ENCODE measurements at places on chromosomes 6 and 20.

DNA sequence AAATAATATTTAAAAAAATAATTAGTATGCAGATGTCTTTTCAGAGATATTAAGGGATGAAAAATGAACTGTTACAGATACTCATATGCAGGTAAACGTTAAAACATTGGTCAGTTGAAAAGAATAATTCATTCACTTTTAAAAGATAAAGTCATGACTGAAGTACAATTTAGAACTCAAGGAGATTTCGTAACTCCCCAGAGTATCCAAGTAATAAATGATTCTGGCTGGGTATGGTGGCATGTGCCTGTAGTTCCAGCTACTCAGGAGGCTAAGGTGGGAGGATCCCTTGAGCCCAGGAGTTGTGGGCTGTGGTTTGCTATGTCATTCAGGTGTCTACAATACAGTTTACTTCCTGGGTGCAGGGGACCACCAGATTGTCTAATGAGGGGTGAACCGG is 122.3 kb upstream of the TMEM181 start:
- DNase-seq = no peak

DNA sequence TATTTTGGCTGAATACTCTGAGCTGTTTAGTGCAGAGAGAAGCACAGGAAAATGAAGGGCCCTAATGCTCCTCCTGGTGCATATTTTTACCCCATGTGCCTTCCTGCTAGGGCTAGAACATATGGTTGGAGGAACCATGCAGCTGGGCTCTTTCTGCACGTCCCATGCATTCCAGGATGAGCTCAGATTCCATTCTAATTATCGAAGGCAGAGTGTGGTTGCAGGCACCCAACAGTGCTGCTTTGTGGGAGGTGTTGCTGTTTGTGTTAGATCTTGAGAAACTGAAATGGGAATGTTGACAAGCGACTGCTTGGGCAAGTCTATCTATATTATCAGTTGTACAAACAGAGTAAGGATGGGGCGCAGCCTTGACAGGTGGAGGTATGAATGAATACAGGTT is 419.5 kb downstream of the DHX35 start:
- no peak for DNase-seq

DNA sequence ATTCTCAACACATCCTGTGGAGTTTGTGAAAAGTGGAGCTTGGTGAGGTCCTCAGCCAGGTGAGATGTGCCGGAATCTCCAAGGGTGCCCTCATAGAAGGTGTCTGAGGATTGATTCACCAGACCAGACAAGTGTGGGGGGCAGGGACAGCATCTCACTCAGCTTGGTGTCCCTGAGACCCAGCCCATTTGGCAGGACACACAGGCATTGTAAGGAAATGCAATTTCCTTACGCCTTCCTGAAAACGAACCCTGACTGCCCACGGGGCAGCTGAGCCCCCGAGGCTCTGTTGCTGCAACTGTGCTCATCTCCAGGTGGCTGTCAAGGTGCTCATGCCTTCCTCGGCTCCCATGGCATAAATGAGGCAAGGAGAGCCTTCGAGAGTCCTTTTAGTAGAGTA is 33.4 kb downstream of the FOXC1 start:
- no peak for DNase-seq

DNA sequence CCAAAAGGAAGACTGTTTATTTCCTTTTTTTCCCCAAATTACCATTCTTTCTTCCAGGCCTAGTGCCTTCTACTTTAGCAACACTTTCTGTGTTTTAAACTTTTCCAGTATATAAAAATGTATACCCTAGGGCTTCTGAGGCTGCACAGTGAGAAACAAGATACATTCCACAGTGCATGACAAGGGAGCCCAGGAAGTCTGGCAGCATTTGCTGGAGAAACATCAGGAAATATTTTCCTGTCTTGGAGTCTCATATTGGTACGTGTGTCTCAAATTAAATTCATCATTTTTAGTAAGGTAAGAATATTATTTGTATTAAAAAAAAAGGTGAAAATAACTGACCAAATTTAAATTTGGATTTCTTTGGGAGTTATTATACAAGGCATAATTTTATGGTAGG is 662.6 kb downstream of the RFPL4B start:
- no peak for DNase-seq

- no peak for DNase-seq
Measured at GRCh38 chr6:95578106-95578410, 723 bp downstream of the MANEA start.

- DNase-seq = no peak
Measured at GRCh38 chr20:63498960-63499337, at the start of gene EEF1A2. Gene EEF1A2, minus strand, starts transcription at chr20:63499083. Its CDS starts 1,320 bp downstream, at chr20:63497763.

DNA sequence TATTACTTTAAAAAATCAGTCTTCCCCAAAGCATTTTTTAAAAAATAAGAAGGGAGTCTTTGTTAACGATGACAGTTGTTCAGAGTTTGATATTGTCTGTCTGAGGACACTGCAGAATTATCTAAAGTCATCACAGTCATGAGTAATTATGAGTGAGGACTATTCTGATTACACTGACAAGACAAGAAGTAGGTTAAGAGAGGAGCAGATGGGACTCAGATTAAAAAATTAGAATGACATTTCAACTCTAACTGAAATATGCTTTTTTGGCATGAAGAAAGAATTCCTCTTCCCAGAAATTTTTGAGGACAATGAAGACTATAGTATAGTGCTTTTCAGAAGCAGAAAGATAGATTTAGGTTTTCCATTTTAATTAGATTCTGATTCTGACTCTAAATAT is 456.5 kb downstream of the EPHA7 start:
- DNase-seq = no peak

- DNase-seq = no peak
Measured at GRCh38 chr6:5275497-5275896, 14.2 kb downstream of the FARS2 start.

DNA sequence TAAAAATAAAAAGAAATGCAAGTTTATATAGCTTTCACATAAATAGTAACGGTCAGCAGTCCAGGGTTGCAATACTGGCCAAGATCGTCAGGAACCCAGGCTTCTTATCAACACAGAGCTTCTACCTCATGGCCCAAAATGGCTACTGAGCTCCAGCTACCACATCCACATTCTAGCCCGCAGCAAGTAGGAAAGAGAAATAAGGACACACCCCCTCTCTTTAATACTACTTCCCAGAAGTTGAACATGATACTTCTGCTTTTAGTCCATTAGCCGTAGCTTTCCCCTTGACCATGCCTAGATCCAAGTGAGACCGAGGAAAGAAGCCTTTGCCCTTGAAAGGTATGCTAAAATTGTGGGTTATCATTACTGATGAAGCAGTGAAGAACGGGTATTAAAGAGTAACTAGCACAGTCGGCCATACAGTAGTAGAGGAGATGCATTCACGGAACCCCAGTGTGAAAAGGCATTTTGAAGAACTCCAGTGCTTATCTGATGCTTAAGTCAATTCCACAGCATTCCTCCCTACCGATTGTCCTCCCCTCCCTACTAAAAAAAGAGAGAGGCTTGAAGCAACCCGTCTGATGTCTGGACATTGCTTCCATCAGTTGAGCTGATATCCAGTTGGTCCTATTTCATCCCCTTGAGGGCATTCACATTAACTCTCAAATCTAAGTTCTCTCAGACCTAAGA is 226.9 kb upstream of the RREB1 start:
- no peak for DNase-seq

- no peak for DNase-seq
Measured at GRCh38 chr6:21325201-21325856, 268.2 kb upstream of the SOX4 start.

DNA sequence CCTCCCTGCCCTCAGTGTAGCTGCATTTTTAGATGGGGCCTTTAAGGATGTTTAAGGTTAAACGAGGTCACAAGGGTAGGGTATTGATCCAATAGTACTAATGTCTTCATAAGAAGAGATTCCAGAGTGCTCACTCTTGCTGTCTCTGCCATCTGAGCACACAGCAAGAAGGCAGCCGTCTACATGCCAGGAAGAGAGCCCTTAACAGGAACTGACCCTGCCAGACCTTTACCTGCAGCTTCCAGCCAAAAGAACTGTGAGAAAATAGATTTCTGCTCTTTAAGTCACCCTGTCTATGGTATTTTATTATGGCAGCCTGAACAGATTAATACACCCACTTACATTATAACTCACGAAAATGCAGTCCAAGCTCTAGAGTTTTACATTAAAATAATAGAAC is 685.3 kb upstream of the MARCKS start:
- no peak for DNase-seq

GRCh38 chr6:37514321-37514771 is 14.7 kb upstream of the CCDC167 start:
- no peak for DNase-seq

DNA sequence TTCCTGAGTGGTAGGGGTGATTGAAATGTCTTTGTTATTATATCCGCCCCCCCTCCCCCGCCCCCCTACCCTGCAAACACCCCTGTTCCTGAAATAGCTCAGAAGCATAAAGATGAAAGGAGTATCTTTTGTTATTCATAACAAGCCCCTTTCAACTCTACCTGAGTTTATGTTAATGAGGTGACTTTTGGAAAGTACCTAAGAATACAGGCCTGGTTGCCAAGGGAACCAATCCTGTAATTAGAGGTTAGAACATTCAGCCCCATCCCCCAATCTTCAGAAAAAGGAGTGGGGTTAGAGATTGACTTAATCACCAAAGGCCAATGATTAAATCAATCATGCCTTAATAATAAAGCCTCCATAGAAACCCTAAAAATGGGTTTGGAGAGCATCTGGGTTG is 979.2 kb upstream of the GJE1 start:
- DNase-seq = no peak

DNA sequence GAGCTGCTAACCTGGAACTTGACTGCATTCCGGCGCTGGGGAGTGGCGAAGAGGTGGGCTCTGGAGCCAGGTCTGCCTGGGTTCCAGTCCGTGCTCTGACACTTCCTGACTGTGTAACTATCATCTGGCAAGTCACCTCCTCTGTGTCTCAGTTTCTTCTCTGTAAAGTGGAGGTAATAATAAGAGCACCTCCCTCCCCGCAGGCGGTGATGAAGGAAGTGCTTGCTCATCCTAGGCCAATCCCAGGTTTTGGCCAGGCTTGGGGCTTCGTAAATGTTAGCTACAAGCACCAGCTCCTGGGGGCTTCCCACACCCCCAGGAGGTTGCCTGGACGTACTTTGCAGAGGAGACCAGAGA is 32.8 kb downstream of the SNAI1 start:
- no peak for DNase-seq

DNA sequence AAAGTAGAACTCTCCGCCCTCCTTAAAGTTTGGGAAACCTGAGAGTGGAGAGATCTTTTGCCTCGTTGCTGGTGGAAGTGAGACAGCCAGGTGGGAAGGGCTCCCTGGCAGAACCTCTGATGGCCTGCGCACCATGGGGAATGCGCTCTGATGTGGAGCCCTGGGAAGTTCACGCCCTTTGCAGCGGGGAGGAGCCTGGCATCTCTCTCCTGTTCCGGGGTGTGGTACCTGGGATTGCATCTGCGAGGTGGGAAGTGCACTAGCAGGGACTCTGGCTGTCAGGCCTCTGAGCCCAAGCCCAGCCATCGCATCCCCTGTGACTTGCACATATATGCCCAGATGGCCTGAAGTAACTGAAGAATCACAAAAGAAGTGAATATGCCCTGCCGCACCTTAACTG is 159.8 kb downstream of the AKAP7 start:
- no peak for DNase-seq

DNA sequence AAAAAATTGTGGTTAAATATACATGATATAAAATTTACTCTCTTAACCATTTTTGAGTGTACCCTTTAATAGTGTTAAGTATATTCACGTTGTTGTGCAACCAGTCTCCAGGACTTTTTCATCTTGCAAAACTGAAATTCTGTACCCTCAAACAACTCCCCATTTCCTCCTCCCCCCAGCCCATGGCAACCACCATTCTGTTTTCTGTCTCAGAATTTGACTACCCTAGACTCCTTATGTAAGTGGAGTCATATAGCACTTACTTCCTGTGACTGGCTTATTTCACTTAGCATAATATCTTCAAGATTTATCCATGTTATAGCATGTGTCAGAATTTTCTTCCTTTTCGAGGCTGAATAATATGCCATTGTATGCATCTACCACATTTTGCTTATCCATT is 5.1 kb downstream of the VPS16 start:
- no peak for DNase-seq

DNA sequence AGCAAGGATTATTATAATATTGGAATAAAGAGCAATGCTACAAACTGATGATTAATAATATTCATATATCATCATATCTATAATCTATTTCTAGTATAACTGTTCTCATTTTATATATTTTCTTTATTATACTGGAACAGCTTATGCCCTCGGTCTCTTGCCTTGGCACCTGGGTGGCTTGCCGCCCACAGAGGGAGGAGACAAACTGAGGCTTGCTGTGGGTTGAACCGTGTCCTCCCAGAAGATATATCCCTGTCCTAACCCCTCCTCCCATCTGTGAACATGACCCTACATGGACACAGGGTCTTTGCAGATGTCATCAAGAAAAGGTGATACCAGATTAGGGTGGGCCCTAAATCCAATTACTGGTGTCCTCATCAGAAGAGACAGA is 4.7 kb downstream of the RNASET2 start:
- DNase-seq = no peak

DNA sequence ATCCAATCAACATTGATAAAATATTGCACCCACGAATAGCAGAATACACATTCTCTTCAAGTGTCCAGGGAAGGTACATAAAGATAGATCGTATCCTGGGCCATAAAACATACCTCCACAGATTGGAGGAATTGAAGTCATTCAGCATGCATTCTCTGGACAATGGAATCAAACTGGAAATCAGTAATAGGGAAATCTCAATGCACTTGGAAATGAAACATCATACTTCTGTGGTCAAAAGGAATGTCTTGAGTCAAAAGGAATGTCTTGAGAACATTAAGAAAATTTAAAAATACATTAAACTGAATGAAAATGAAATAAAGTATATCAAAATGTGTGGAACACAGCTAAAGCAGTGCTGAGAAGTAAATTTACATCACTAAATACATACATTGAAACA is 138.8 kb downstream of the TFAP2A start:
- no peak for DNase-seq

DNA sequence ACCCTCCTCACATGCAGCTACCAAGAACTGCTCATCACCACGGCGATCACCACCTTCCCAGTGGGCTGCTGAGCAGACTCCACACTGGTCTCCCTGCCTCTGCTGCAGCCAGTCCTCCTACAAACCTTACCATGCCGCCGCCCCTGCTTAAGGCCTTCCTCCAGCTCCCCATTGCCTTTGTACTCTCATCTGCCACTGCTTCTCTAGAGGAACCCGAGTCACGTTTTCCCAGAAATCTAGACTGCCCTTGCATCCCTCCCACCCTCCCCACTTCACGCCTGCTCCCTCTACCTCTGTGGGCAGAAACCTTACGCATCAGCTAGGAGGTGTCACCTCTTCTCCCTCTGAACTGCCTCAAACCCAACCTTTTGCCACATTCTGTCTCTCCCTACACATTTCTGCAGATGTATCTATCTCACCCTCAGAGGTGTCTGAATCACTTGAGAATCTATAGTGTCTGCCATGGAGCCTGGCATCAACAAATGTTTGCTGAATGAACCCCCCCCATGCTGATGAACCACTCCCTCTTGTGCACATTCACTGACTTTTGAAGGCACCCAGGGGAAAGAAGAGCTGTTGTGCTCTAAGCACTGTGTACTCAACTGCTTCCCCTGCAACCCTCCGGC is 4.3 kb downstream of the E2F1 start:
- DNase-seq = no peak

GRCh38 chr6:96236471-96236870 is 220.7 kb downstream of the FUT9 start:
- no peak for DNase-seq
